Neuronal stem cell (in vitro differentiated cells): ENCODE measurements at places on chromosomes 5 and 9.

DNA sequence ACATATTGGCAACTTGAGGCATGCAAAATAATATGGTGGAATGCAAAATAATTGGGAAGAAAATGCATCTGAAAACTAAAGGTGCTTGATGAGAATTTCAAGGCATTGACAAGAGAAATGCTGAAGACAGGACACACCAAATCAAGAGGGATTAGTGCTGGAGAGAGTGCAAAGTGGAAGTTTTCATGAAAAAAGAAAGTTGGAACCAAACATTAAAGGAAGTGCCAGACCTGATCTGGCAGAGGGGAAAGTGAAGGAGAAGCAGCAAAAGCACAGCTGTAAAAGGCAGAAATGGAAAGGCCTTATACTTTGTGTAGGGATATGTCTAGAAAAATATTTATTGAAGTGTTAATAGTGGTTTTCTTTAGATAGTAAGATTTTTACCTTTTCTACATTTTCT lies 35.3 kb upstream of the FYB1 start:
- no peak for DNase-seq

GRCh38 chr5:36054647-36055046 lies 12.0 kb downstream of the UGT3A2 start:
- no peak for DNase-seq

DNA sequence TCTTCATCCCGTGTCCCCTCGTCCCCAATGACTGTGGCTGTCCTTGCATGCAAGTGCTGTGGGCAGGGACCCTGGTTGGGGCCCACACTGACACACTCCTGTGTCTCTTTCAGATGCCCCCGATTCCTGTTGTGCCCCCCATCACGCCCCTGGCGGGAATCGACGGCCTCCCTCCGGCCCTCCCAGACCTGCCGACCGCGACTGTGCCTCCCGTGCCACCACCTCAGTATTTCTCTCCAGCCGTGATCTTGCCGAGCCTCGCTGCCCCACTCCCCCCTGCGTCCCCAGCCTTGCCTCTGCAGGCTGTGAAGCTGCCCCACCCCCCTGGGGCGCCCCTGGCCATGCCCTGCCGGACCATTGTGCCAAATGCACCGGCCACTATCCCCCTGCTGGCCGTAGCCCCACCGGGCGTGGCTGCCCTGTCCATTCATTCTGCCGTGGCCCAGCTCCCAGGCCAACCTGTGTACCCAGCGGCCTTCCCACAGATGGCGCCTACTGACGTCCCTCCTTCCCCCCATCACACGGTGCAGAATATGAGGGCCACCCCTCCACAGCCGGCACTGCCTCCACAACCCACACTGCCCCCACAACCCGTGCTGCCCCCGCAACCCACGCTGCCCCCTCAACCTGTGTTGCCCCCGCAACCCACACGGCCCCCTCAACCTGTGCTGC lies 75.0 kb downstream of the WNK2 start:
- DNase-seq = no peak

DNA sequence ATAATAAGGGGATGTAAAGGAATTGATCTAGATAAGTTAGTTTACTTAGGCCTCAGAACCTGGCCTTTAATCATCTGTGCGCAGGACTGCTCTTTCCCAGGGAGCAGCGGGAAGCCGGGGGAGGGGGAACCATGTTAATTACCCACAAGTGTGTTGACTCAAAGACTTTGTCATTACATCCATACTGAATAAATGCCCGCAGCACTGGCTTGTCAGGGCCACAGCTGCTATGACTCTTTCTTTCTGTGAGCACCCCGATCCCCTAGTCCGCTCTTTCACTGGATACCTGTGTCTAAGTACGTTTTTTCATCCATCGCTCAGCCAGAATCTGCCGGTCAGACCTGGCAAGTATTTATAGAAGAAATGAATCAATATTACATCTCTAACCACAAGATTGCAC lies 249.3 kb upstream of the DMRT1 start:
- DNase-seq = no peak

DNA sequence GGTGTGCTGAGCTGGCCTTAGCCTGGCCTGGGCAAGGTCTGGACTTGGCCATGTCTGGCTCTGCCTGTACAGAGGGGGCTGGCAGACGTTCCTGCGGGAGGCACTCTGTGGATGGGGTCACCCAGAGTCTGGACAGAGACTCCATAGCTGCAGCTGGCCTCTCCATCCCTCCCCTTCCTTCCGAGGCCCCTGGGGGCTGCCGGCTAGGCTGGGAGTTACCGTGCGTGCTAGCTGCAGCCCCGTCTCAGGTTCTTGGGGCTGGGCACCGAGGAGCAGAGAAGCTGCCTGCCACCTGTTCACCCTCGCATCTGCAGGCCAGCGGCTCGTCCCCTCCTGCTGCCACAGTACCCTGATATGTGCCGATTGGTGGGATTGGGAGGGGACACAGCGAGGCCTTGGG lies 63.4 kb downstream of the RXRA start:
- no peak for DNase-seq

- DNase-seq = no peak
These were observed 90.4 kb downstream of the ZNF608 start for GRCh38 chr5:124655921-124656511.

GRCh38 chr9:118268046-118268445 lies 563.8 kb downstream of the TLR4 start:
- DNase-seq = no peak

GRCh38 chr9:79632705-79633104 lies 60.9 kb downstream of the TLE4 start:
- DNase-seq = no peak

GRCh38 chr9:70805949-70806348 lies 315.5 kb downstream of the TRPM3 start:
- DNase-seq = no peak

DNA sequence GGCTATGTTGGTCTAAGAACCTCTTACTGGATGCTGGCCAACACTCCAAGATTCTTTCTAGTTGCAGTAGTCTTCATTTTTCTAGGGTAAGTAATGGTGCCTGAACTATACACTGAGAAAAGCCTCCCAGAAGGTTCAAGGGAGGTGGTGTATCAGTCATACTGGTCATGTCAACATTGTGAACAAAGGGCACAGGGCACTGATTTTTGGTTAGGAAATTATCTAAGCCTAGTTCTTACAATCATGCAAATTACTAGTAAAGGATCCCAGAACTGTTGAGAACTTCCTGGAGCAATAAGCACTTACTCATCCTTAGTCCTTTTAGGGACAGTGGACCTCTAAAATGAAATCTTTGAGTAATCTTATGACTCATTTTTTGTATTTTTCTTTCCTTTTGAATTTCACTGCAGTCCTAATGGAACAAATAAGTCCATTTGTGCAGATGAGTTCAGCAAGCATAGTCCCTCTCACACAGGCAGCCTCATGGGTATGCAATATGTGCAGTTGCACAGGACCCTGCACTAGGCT lies 21.1 kb upstream of the CDC42SE2 start:
- DNase-seq = no peak

DNA sequence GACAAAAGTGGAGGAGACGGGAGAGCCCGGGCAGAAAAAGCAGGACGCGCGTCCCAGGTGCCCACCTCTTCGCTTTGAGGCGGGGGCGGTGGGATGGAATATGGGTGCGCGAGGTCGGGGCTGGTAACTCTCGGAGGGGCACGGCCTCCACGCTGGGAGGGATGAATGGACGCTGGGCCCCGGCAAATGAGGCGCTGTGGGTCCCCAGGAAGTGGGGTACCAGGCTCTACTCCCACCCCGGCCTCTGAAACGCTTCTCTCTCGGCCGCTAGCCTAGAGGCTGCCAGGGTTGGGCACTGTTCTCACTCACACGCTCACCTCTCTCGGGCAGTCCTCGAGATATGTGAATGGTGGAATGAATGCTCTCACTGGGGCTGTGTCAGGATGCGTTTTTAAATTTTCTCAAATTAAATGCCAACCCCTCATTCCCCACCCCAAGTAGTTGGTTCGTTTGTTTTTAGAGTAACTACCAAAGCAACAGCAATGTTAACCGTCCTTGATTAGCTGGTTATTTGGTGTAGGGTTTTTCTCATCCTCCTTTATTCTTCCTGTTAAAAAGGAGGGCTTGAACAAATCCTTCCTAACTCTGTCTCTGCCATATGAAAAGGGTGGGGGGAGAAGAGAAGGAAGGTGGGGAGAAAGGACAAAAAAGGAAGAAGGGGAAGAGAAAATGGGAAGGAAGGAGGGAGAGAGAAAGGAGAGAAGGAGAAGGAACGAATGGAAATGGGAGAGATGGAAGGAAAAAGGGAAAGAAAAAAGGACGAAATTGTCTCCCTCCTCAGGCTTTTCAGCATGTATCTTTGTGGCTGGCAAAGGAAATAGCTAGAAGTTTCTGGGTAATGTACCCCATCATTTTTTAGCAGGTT lies 1.3 kb upstream of the EBF1 start:
- no peak for DNase-seq

DNA sequence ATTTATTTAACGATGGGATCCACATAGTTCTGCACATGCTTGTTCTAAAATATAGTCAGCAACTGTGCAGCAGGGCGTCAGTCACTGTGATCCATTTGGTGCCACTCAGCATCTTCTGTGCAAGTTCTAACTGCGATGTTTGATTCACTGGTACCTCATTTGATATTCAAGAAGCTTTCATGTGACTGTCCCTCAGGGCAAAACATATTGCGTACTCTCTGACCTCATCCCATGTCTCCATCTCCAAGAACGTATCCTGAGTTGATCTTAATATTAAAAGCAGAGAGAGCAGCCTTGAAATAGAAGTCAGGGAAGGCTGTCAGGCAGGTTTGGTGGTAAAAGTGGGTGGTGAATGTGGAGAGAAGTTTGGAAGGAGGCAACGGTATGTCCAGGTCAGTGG lies 116.5 kb upstream of the ATP10B start:
- no peak for DNase-seq

- DNase-seq = no peak
These were observed 119.5 kb upstream of the TRPC7 start for GRCh38 chr5:136484808-136485325.

DNA sequence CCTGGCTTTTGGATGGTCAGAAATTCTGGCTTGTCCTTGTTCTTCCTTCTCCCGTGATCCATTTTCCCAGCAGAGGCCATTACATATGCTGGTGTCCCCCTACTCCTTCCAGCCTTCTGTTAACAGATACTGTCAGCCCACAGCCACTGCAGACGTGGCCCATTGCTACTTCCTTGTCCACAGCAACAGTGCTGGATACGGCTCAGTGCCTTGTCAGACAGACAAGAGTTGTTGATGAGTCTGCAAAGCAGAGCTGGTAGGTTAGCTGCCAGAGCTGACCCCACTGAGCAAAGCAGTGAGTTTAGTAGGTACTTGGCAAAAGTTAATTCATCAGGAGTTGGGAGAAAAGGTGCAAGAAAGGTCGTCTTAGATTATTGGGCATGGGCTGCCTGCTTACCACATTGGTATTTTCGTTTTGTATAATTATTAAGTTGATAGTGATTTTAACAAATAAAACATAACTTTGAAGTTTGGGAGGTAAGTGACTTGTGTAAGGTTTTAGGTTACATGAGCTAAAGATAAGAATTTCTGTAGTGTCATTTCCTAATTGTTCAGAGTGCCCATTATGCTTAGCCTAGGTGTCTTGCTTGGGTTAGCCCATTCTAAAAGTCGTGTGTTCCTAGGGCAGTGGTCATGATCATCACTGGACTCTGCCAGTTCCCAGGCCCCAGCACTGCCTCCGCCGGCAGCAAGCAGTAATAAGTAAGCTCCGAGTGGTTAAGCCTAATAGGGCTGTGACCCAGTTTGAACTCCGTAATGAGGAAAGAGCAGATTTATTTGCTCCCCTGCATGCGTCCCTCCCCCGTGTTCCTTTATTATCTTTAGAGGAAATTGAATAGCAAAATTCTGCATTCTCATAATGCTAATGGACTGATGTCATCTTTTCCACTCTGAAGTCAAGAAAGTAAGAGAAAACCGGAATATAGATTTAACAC lies 292.0 kb downstream of the FANCC start:
- no peak for DNase-seq

- no peak for DNase-seq
These were observed 130.9 kb downstream of the CCDC192 start for GRCh38 chr5:127834094-127834531.

DNA sequence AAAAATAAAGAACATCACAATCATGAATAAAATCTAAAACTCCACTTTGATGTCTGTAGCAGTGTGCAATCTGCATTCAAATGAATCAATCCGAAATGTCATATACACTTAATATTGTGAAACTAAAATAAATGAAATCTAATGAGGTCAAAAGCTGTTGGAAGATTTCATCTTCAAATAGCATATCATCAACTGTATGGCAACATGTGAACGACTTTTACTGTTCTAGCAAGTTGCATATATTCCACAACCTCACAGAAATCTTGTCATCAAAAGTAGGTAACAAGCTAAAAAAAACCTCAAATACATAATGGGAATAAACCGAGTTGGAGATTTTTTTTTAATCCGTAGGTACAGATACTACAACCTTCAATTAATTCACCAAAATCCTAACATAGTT lies 1.2 kb downstream of the PTBP3 start:
- DNase-seq = no peak

DNA sequence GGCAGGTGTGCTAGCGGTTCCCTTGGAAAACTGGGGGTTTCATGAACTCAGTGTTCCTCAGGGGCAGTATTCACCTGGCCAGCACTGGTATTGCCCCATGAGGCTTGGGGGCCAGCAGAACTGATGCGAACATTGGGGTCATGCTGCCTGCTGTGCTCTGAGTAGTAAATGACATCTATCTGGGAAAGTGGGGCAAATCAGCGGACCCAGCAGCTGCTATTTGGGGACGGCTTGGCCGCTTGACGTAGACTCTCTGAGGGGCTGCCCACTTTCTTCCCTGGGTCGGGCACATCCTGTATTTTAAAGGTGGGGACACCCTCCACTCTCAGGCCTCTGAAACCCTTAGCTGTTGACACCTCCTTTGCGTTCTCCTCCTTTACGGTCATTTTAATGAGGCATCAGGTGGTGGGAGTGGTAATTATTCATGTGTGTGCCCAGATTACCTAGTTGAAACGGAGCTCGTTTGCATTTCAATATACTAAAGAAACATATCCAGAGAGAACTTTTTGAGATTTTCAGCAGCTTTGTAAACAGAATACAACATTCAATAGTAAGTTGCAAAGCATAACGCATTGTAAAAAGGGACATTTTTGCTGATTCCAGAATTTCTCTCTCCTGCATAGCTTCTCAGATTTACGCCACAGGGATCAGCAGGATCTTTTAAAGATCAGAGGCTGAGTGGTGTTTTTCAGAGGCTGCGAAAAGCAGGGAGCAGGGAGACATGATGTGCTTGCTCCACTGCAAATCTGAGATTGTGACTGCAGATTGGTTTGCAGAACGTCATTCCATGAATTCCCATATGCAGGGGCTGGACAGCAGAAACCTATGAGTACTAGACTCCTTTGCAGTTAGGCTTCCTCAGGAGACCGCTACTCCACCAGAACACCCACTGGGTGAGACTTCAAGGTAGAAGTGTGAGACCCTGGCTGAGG lies 56.8 kb upstream of the ZFR start:
- no peak for DNase-seq

- DNase-seq = no peak
These were observed 80.4 kb upstream of the OLFM1 start for GRCh38 chr9:135006911-135007570.

- DNase-seq = no peak
These were observed 55.7 kb downstream of the THBS4 start for GRCh38 chr5:80090884-80091166.

GRCh38 chr5:95223566-95224258 lies 61.2 kb downstream of the MCTP1 start:
- DNase-seq = no peak

GRCh38 chr9:92726971-92727715 lies 37.5 kb downstream of the BICD2 start:
- DNase-seq = no peak
